Fibroblast of skin of right quadriceps (primary cell): ENCODE measurements at places on chromosomes 2 and 18.

DNA sequence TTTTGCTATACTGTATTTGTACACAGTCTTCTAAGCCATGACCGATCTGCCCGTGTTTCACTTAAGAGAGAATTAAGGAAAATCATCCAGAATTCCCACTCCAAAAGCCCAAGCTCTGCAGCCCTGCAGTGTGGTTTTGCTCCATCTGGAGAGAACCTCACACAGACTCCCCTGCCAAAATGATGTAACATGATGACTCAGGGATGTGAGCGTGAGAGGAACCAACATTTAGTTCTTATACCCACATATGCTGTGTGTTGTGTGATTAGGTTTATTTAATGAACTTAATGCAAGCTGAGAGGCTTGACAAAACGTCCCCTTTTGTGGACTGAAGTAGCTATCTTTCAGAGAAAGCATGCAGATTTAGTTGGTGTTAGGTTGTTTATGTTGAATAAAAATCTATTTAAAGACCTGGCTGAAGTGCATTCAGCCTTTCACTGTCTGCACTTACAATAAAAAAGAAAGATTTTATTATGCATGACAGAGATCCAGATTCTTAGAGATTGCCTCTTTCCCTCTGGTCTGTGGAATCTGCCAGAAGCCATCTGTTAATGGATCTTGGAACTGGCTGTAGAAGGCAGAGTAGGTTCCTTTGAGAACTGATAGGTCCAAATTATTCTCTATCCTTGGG is 6.3 kb downstream of the RAB12 start:
- DNase-seq = peak; percentile 96

- DNase-seq = no peak
These were observed 151.6 kb upstream of the MYO3B start for GRCh38 chr2:170026361-170026760.

- peak; percentile 99 for DNase-seq
These were observed 57.7 kb upstream of the MAP4K3 start for GRCh38 chr2:39494784-39495251.

GRCh38 chr18:62844850-62845643 is 129.7 kb downstream of the PHLPP1 start:
- DNase-seq = no peak

DNA sequence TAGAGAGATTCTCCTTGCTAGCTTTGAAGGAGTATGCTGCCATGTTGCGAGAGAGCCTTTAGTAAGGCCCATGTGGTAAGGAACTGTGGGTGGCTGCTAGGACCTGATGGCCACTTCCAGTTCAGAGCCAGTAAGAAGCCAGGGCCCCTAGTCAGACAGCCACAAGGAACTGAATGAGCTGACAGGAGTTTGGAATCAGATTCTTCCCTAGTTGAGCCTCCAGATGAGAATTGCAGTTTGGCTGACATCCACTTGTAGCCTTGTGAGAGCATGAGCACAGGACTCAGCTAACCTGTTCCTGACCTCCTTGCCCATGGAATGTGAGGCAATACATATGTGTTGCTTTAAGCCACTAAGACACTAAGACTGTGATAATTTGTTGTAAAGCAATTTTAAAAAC is 1.2 kb upstream of the WDR7 start:
- DNase-seq = no peak

GRCh38 chr2:23603581-23603980 is 218.6 kb downstream of the KLHL29 start:
- DNase-seq = no peak

DNA sequence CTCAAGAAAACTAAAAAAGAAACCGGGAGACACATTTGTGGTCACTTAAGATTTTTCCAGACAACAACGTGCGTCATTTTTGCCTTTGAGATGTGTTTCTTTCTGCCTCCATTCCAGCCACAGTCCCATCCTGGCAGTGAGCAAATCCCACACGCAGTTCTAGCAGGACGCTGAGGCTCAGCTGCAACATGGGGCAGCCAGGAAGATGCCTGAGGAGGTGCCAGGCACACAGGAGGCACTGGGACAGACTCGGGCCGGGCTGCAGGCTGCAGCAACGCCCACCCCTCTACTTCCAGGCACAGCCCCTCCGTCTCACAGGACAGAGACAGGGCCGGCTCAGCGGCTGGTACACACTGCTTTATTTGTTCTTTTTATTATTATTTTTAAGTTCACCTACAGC is 13.1 kb downstream of the KLF11 start:
- no peak for DNase-seq

GRCh38 chr2:102975996-102976975 is 214.5 kb downstream of the TMEM182 start:
- peak; percentile 23 for DNase-seq

DNA sequence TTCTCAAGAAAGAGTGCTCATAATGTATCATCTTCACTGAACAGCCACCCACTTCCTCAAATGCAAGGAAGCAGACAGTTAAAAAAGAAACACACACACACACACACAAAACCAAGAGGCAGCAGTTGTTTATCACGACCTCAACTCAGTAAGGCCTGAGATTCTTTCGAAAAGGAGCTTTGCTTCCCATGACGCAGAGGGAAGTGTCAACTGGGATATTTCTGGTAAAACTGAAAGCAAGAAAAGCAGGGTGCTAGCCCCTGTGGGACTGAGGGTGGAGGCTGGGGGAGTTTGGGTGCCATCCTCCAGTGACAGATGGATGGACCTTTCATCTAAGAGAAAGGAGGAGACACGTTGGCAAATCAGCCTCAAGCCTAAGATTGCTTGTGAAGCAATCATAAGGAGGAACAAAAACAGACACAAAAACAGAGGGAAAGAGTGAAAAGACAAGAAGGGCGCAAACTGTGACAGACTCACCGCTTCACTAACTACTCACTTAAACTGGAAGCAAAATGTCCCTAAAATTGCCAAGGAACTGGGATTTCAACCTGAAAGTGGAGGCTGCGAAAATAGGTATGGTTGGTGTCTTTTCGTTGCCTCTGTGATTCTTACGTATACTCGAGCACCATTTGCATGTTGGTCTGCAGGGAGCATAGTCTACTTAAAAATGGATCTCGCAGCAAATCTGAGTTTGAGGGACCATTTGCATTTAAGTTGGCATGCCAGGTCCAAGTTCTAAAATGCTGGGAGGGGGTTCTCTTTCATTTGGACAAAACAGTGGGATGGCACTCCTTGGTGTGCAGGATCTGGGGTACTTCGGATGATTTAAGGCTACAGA is at the start of gene ARHGAP25:
Gene ARHGAP25, plus strand, starts transcription at position 124 of the 838 bp plus-strand sequence. Its CDS starts 389 bp downstream, at position 513.
- DNase-seq = no peak

GRCh38 chr2:216949700-216950413 is 90.0 kb upstream of the TNP1 start:
- DNase-seq = no peak

DNA sequence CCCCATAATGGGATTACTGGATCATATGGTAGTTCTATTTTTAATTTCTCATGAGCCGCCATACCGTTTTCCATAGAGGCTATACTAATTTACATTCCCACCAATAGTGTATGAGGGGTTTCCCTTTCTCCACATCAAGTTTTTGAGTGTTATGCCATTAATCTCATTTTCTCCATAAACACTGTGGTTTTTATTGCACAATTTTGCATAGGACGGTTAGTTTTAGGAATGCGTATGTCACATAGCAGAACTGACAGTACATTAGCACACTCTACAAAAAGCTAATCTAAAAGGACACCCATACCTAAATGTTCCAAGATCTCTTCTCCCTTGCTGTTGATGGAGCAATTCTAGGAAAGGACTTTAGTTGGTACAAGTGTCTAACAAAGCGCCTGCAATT is 32.5 kb downstream of the DARS1 start:
- DNase-seq = peak; percentile 46

GRCh38 chr2:214358506-214358905 is 52.3 kb upstream of the VWC2L start:
- no peak for DNase-seq
